ENCODE measurements at places on chromosomes 7 and 10.

DNA sequence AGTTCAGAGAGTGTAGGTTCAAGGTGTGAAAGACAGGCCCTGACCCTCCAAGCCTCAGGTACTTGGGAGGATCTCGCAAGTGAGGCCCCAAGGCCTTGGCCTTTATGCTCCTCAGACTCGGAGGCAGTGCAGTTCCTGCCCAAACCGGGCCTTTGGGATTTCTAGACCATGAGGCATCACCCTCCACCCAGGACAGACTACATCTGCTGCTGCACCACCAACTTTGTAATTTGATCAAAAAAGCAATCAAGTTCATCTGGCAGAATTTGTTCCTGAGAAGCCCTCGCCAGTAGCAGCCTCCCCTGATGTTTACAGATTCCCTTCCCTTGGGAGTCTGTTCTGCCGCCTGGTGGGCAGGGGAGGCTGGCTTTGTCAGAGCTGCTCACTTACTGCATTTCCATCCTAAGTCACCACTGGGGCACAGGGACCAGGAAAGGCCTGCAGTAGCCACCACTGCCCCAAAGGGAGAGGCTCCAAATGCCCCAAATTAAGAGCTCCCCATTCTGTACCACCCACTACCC is 2.1 kb downstream of the CAMK2G start:
- no peak for DNase-seq

DNA sequence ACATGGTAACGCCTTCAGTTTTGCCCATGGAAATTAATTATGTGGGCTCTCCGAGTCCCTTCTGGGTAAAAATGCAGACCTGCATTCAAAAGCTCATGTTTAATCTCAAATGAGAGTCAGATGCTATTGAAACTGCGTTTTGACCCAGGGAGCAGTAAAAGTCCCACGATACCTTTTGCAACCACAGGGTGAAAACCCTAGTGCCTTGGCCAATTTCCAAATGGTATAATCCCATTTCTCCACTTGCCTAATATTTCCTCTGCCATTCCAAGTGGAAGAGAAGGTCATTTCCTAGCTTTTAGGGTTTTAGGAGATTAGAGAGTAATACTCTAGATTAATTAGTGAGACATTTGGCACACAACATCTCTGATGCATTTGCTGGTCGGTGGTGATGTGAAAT is 132.5 kb downstream of the NRP1 start:
- DNase-seq: no peak

DNA sequence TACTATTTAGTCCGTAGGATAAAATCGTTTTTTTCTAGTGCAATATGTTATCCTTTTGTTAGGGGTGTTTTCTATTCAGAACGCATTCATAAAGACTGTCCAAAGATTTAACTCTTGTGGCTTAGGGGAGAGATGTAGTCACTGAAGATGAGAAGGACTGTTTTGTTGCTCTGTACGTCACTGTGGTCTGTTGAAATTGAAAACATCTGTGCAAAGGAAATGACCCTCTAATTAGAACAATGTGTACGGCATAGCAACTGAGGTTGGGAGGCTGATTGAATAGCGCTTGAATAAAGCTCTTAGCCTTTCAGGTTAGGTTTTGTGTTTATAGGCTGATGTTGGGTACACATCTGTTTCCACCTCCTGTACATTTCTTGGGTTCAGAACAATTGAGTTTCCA is 453.4 kb upstream of the AKR1E2 start:
- no peak for DNase-seq

DNA sequence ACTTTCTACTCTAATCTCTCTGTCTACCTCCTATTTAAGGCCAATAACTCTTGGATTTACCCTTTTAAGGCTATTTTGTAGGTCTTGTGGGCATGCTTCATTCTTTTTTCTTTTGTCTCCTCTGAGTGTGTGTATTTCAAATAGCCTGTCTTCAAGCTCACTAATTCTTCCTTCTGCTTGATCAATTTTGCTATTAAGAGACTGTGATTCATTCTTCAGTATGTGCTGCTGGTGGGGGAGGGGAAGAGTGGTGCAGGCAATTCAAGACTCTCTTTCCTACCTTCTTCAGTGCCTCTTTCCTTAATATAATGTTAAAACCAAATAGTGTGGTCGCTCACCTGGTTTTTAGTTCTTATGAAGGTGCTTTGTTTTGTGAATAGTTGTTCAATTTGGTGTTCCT is 20.0 kb downstream of the ABCB1 start:
- no peak for DNase-seq

GRCh38 chr7:78924581-78924980 is 528.9 kb downstream of the MAGI2 start:
- DNase-seq: no peak

- DNase-seq: no peak
Measured at GRCh38 chr10:5968037-5968680, 9.2 kb downstream of the IL15RA start.

DNA sequence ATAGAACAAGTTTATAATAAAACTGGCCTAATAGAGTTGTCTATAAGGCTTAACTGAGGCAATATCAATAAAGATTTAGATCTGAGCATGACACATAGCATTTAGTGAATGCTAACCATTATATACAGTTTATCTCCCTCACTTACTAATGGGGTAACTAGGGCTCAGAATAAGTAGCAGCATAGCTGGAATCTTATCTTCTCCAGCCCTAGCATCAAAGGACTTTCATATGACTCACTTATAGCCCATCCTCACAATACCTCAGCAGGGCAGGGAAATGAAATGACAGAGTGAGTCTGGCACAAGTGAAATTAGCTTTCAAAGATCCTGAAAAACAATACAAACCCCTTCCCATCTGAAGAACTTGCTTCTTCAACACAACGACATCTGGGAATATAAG is 362.9 kb downstream of the KIF20B start:
- no peak for DNase-seq

GRCh38 chr10:80472234-80473095 is 18.4 kb downstream of the TSPAN14 start:
- DNase-seq: no peak

GRCh38 chr7:26792006-26792405 is 72.4 kb downstream of the SKAP2 start:
- DNase-seq: no peak
